Activated T-cell treated with anti-CD3 and anti-CD28 coated beads, Interleukin-2, amount 50 U/mL, for 1 hour (primary cell): ENCODE measurements at places on chromosomes 5 and 9.
A peak's percentile ranks its signal among the peaks of the same experiment; 100 is the strongest.

- no peak for DNase-seq
Observed at GRCh38 chr5:10691826-10692785, 68.9 kb downstream of the DAP start.

GRCh38 chr5:173789031-173789920 is 98.9 kb upstream of the CPEB4 start:
- no peak for DNase-seq

- peak; percentile 53 for DNase-seq
Observed at GRCh38 chr5:73448463-73449136, at the start of gene FOXD1. Gene FOXD1, minus strand, starts transcription at chr5:73448777. Its CDS starts 415 bp downstream, at chr5:73448362.

GRCh38 chr5:121377461-121377860 is 474.2 kb upstream of the FTMT start:
- no peak for DNase-seq

DNA sequence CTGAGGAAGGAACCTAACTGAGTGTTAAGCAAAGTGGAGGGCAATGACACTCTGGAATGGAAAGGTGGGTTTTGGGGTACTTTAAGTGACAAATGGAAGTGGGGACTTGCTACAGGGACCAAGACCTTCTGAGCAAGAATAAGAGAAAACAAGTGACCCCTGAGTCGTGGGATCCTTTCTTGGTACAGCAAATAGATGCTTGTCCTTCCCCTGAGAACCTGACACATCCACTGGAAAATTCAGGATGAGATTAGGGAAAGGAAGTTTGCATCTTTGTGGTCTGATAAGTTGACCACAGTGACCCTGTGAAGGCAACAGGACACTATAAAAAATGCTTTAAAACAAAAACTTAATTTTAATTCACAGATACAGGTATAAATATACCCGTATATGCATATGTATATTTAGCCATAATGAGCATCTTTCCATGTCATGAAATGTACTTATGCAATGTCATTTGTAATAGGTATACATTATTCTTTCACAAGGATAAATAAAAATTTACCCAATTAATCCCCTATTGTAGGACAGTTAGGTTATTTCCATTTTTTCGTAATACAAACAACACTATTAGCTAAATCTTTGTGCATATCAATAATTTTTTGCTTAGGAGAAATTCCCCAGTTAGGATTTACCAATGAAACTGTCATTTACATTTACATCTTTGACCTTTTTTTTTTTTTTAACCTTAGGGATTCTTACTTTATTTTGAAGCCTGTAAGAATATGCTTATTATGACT is 2.0 kb upstream of the IRF1 start:
- DNase-seq: no peak

GRCh38 chr9:116323012-116323411 is 169.4 kb downstream of the PAPPA start:
- DNase-seq: no peak

GRCh38 chr9:98368366-98369065 is 113.1 kb upstream of the TBC1D2 start:
- DNase-seq: no peak
